ENCODE measurements at places on chromosomes 2 and 18.

GRCh38 chr2:27191070-27191829, 20.6 kb upstream of the ATRAID start:
- DNase-seq, result no peak

GRCh38 chr2:238158509-238159070, at the start of gene ERFE:
Gene ERFE (plus strand): TSS chr2:238158970. CDS start chr2:238159008, 38 bp downstream.
- no peak for DNase-seq

GRCh38 chr18:35484034-35484433, 13.7 kb downstream of the INO80C start:
- no peak for DNase-seq

- DNase-seq, result no peak
Measured at GRCh38 chr2:241560883-241561474, 2.4 kb downstream of the BOK start.

DNA sequence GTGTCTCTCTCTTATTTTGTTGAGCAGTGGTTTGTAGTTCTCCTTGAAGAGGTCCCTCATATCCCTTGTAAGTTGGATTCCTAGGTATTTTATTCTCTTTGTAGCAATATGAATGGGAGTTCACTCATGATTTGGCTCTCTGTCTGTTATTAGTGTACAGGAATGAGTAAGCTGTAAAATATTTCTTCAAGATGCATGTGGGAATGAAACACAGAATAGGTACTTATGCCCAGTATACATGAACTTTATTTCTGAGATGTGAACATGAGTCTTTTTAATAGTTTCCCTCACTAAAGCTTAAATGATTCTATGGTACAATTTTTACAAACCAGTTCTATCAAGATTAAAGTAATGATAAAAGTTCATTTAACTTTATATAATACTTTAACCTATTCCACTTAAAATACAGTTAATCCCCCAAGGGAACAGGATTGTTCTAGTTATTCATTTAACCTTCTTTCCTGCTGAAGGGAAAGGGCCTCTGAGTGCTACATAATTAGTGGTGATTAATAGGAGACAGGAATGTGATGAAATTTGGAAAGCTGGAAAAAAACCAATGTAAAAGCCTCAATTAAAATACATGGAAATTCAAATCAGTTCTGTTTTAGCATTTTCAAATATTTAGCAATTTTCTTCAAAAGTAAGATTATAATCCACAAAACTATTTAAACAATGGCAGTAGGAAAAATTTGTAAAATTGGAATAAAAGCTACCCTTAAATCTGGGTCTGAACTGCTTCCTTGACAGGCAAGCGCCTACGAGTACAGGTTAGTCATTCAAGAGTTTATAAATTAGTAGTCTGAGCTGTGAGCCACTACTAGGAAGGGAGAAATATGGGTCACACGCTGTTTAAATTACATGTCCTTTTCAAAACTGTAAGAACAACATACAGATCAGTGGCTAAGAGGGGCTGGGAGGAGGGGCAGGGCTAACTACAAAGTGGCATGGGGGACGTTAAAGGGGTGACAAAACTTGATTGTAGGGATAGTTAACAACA, 28.9 kb downstream of the SPIRE1 start:
- DNase-seq, result no peak

DNA sequence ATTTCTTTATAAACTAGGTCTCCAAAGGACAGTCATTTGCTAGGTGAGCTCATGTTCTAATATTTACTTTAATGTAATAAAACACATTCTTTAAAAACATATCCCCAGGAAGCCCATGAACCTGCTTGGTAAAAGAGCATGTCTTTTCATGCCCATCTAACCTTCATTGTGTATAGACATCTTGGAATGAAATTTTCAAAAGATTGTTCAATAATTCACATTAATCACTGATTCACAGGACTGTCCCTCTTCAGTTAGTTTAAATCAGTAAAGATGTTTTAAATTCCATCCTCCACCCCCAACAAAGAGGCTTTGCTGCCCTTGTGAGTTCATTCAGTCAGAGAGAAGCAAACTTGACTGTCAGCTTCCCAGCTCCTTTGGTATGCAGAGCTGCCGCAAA, 633.4 kb upstream of the CELF4 start:
- no peak for DNase-seq

DNA sequence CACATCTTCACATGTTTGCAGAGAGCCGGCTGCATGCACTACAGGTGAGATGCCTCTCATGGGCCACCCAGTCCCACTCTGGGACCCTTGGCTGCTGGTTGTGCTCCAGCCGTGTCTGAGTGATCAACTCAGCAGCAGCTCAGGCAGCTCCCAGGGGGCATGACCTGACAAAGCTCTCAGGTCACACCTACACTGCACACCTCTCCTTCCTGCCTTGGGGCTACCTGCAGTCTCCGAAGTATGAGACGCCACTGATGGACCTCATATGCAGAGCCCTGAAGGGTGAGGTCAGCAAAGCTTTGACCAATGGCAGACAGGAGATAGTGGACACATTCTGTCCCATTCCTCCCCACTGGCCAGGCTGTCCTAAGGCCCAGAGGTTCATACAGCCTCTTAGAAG, 51.4 kb downstream of the LBH start:
- DNase-seq, result no peak

Data from NCI-H2029 treated with DMSO at 0.1 percent for 48 hours (cell line).